Epithelial cell of esophagus (primary cell): ENCODE measurements at places on chromosomes 3 and 15.

GRCh38 chr15:57109005-57109404 lies 190.6 kb downstream of the TCF12 start:
- no peak for DNase-seq

- DNase-seq: no peak
Measured at GRCh38 chr3:85652360-85652759, 693.6 kb downstream of the CADM2 start.

DNA sequence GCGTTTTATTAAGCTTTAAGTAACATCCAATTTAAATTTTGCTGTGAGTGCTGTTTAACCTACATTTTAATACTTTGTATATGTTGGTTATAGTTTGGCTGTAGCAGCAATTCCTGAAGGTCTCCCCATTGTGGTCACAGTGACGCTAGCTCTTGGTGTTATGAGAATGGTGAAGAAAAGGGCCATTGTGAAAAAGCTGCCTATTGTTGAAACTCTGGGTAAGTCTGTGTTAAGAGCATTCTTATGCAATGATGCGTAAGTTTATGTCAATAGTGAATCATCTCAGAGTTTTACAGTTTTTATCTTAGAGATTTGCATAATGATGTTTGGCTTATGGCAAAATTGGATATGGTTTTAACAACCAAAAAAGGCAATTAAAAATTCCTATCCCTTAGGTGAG lies 62.7 kb downstream of the ASTE1 start:
- peak; percentile 93 for DNase-seq

GRCh38 chr15:39511000-39511915 lies 69.6 kb upstream of the THBS1 start:
- DNase-seq: peak; percentile 84

- no peak for DNase-seq
Measured at GRCh38 chr3:5235655-5236054, 48.1 kb downstream of the EDEM1 start.

DNA sequence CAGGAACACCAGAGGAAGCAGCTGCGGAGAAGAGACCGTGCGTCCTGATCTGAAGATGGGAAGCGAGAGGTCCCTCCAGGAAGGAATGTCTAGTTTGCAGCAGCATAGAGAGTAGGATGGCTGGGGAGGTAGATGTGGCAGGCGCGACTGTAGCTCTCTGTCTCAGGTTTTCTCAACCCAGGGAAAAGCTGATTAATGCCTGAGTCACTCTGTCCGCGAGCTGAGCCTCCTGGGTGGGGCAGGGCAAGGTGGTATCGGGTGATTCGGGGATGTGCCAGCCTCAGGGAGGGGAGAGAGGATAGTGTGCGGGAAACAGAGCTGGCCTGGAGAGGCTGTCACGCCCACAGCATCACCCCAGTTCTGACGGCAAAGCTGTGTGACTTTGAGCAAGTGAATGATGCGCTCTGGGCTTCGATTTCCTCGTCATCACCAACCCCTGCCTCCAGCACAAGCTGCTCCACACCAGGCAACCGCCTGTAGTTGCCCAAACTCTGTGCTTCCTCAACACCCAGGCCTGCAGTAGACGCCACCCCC lies 28.4 kb downstream of the CPN2 start:
- DNase-seq: peak; percentile 100

DNA sequence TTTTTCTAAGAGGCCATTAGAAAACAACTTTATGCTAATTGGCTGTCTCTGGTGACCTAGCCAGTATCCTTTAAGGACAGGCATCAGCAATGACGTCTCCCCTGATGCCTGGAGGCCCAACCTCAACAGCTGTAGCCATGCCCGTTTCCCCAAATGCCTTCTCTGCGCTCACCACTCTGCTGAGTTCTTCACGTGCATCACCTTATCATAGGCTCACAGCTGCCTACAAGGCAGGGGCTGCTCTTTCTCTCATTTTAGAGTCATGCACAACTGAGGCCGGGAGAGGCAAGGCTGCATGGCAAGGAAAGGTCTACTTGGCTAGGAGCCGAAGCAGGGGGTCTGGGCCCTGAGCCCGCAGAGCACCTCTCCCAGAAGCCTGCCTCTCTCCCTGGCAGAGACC lies 43.9 kb upstream of the SEC13 start:
- no peak for DNase-seq

DNA sequence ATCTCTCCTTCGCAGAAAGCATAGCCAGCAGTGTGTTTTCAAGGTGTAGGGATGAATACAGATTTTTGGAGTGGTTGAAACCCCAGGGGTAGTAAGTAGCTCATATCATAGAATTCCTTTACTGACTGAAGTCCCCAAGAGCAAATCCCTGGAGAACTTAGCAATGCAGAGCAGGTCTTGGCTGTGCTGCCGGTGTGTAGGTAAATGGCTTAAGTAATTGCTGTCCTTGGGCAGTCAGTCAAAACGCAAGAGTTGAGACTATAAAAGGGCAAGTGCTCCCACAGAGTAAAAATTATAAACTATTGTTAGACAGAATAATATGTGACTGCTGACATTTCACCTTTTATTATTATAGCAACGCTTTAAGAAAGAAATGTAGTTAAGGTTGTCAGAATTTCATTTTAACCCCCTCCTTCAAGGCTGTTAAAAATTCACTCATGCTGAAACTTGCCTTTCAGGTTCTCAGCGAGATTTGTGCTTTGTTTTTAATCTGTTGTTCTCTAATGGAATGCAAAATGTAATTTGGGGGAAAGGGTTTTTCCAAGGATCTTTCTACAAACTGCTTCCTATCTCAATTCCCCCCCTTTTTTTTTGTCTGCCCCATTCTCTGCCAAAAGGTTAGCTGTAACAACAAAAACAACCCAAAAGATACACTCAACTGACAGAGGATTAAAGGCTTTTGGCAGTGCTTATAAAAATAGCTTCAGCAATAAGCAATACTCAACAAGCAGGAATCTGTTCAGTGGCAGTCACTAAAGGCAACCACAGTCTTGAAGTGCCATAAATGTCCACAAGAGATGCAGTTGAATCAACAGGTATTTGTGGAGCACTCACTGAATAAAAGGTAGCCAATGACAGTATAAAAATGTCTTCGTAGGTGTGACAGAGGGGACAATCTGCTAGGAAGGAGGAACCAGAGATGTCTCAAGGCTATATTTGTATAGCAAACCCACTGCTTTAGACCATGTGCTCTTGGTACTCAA lies 105.3 kb downstream of the THRB start:
- DNase-seq: peak; percentile 41

DNA sequence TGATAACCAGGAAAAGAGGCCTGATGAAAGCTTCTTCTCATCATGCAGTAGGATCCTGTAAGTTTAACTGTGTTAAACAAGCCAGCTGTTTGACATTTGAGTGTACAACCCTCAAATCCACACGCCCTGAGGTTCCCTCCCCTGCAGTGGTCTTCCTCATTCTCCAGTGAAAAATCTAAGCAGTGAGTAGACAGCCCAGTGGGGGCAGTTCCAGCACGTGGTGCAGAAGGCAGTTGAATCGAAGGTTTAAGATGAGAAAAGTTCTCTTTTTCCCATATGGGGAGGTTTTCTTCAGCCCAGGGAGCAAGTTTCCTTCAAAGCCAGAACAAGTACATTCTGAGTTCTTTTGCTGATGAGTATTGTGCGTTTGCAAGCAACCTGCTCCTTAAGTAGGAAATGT lies 174.5 kb downstream of the NR2F2 start:
- no peak for DNase-seq

DNA sequence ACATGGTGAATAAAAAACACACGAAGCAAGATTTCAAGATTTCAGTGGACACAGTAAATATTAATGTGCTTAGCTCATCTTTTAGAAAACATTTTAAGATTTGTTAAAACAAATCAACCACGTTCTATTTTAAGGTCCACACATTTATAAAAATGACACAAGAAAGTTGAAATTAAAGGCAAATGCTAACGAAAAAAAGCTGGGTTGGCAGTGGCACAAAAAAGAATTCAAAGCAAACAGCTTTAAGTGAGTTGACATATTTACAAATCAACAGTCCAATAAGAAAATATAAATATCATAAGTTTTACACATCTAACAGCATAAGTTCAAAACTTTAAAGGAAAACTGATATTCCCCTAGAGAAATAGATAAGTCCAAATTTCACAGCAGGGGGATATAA lies 430.4 kb upstream of the CCDC54 start:
- DNase-seq: no peak

DNA sequence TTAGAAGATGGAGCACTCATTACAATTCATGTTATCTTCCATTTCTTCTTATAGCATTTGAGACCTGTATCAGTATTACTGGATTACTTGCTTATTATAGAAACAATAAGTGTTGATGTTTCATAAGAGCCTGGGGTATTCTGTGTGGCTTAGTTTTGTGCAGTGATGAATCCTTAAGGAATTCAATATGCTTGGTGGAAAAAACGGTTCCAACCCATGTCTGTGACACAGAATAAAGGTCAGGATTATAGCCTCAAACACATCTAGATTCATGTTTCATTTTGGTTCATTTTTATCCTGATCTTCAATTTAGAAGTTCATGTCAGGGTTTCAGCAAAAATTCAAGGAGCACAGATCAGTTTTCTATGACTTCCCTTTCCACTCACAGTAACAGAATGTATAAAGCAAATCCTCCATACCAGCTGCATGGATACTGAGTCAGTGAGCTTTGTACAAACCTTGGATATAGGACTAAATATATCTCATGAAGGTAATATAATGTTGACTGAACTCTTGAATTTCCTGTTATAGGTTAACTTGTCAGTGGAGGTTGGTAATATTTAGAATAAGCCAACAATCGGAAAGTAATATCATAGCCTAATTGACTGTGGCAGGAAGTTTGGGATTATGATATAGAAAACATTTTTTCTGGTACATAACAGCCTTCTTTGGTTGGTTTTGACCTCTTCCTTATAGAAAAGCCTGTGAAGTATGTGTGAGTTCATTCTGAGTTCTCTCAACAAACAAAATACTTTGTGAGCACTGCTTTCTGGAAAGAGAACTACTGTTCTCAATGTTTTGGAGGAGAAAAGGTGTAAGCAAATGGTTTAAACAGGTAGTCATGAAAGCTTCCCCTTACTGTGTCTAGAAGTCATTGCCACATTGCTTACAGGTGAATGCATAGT lies 218.2 kb upstream of the TPM1 start:
- DNase-seq: peak; percentile 72

DNA sequence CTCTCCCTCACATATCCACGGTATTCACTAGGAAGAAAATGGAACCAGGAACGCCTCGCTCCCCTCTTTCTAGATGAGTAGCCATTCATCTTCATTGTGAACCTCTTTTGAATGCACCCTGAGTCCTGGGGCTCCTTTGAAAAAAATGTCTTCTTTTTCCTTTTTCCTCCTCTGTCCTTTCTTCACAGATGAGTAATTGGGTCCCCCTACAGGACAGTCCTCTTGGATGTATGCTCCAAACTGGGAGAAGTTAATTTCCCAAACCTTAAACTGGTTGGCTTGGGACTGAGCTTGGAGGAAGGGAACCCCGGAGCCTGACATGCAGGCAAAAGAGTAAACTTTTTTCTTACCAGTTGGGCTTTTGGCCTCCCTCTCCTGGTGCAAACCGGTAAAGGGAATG lies 108.8 kb downstream of the DPH6 start:
- peak; percentile 6 for DNase-seq

- DNase-seq: no peak
Measured at GRCh38 chr15:77528290-77528967, 104.3 kb downstream of the LINGO1 start.

DNA sequence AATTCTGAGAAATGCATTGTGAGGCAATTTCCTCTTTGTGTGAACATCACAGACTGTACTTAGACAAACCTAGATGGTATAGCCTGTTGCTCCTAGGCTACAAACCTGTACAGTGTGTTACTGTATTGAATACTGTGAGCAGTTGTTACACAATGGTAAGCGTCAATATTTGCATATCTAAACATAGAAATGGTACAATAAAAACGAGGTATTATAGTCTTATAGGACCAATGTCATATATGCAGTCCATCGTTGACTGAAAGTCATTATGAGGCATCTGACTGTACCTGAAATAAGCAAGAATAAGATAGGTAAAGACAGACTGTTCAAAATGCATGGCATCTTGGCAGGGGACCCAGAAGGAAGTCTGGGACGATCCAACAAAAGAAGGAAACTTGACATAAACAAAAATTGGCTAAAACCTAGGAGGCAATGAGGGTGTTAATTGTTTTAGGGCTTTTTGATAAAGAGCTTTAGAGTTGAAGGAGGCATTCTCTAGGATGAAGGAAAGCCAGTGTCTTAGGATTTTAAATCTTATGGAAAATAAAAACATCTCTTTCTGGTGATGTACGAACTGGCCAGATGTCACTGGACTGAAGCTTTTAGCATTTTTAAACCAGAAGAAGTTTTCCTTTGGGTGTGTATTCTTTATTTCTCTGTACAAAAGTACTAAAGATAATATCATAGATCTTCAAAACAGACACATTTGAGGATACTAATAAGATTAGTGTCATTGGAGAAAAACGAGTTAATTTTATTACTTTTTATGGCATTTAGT lies 9.2 kb upstream of the SPRED1 start:
- no peak for DNase-seq

DNA sequence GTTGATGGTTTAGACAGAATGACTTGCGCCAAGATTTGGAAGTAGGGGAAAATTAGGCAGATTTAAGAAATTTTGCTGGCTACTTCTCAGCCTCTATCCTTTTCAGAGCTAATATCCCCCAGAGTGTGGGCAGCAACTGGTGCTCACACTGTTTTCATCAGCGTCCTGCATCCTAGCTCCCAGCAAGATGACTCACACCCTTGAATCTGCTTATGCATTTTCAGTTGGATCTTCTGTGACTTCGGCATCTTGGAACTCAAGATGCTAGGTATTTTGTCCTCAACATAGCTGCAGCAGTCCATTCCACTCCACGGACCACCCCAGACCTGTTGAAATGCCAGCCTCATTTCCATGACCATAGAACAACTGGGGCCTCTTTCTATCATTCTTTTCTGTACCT lies 336.1 kb upstream of the NR2F2 start:
- DNase-seq: peak; percentile 32

DNA sequence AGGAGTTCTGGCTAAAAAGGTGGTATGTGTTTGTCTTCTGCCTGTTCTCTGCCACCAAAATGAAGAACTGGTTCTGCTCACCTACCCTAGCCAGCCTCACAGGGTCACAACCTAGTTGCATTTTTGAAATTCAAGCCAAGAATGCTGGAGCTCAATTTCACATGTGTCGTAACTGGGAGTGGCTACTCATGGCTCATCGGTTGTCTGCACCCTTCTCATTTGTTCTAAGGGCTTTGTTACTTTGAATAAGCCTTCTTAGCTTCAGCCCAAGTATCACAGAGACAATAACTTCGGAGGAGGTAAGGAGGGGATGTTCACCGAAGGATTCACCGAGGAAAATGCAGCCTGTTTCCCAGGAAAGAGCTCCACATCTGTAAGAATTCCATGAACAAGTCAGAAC lies 134.3 kb upstream of the RARB start:
- peak; percentile 88 for DNase-seq

- peak; percentile 63 for DNase-seq
Measured at GRCh38 chr3:157130467-157131251, 29.3 kb downstream of the CCNL1 start.

DNA sequence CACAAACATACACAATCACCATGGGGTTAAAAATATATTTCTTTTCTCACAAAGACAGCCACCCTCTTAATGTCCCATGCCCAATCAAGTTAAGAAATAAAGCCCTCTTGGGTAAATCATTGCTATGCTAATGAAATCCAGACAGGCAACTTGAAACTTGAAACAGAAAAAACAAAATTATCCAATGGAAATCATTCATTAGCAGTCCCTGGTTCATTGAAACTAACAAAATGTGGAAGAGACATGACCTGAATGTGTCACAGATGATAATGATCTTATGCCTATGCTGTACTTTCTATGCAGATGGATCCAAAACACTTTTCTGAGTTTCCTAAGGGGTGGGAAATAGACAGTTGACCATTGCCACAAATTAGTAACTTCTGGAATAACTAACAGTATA lies 983.7 kb downstream of the MCTP2 start:
- DNase-seq: no peak
